Testis (tissue), 5 donors: ENCODE measurements at places on chromosomes 13 and 19. TPM values are rescaled to one million over a fixed set of nuclear protein-coding genes. Genes with fewer than 3 reads are reported as not detected.

Gene PNMA8B
- 1.6 TPM for polyA plus RNA-seq

Gene ZNF729
- 1.0 TPM for polyA plus RNA-seq

Gene ZNF555
- polyA plus RNA-seq = 7.2 TPM

Gene SEMA6B
- 5.0 TPM for polyA plus RNA-seq

Gene LHFPL6
- polyA plus RNA-seq = 65.5 TPM

Gene ATP4A
- polyA plus RNA-seq = 1.1 TPM

Gene SHC2
- 26.7 TPM for polyA plus RNA-seq

Gene LIG4
- 10.1 TPM for polyA plus RNA-seq

Gene TPGS1
- polyA plus RNA-seq = 5.4 TPM

Gene ZNF846
- 63.3 TPM for polyA plus RNA-seq
